ENCODE measurements at places on chromosomes 7 and 10. TPM values are rescaled to one million over a fixed set of nuclear protein-coding genes. Genes with fewer than 3 reads are reported as not detected.

Gene CLEC2L
- not detected for total RNA-seq

Gene UBTD1
- total RNA-seq: 1.8 TPM

Gene SLC39A12
- not detected for total RNA-seq

Gene DENND2A
- not detected for total RNA-seq

Gene TMEM184A
- not detected for total RNA-seq

Gene UNCX
- not detected for total RNA-seq

Gene CDK1
- 1.1 TPM for total RNA-seq

Gene TRIM74
- total RNA-seq: 1.6 TPM

Gene EVX1
- not detected for total RNA-seq

Gene PTPRZ1
- total RNA-seq: not detected

Gene PSMA2
- total RNA-seq: 40.6 TPM
